ENCODE measurements at places on chromosomes 16 and 17.

- DNase-seq, result no peak
These were observed 24.0 kb downstream of the CDC27 start for GRCh38 chr17:47165137-47165536.

DNA sequence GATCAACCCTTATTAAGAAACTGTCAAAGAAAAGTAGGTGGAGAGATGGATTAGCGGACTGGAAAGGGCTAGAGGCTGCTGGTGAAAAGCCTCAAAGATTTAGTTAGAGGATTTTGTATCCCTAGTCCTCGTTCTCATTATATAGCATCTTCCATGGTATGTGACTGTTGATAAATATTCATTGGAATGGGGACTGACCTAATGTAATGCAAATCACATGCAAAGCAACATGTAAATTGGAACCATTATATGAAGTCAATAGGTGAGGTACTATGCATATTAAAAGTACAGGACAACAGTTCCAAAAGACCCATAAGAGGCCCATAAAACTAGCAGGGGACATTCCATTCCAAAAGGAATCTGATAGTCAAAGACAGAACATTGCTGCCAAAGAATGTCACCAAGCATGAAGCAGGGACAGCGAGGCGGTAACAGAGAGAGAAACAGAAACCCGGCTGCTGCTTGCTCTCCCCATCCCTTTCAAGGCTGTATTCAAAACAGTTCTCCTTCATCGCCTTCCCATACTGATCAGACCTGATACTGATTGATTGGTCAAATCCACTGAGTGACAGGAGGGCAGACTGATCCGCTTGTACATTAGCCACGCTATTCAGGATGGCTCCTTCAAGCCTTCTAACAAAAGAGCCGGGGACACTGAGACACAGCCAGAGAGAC lies 44.5 kb downstream of the SOX9 start:
- no peak for DNase-seq

GRCh38 chr16:354971-355461 lies 2.5 kb upstream of the AXIN1 start:
- no peak for DNase-seq

DNA sequence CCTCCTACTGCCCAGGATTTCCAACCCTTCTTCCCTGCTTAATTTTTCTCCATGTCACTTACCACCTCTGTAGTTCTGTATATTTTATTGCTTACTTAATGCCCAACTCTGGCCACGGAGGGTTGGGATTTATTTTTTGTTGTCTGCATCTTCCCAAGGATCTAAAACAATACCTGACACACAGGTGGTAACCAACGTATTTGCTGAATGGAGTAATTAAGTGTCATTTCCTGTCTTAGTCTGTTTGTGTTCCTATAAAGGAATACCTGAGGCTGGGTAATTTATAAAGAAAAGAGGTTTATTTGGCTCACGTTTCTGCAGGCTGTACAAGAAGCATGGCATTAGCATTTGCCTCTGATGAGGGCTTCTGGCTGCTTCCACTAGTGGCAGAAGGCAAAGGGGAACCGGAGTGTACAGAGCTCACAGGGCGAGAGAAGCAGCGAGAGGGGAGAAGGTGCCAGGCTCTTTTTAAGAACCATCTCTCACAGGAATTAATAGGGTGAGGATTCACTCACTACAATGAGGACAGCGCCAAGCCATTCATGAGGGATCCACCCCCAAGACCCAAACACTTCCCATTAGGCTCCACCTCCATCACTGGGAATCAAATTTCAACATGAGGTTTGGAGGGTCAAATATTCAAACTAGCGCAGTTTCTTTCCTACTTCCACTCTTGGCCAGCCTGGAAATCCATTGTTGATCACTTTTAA lies 44.8 kb downstream of the ERN1 start:
- no peak for DNase-seq

DNA sequence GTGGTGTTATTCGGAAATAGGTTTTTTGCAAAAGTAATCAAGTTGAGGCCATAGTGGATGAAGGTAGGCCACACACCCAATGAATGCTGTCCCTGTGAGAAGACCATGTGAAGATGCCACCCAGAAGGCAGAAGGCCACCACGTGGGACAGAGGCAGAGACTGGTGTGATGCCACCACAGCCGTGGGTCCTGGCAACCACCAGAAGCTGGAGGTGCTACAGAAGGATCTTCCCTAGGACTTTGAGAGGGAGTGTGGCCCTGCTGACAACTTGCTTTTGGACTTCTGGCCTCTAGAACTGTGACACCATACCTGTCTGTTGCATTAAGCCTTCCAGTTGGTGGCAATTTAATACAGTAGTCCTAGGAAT lies 49.3 kb downstream of the RMI2 start:
- DNase-seq, result no peak

Data from activated gamma-delta T cell treated with anti-CD3 and anti-CD28 coated beads, Interleukin-2, amount 50 U/mL, for 16 hours (primary cell).